ENCODE measurements at places on chromosomes 13 and 19.

DNA sequence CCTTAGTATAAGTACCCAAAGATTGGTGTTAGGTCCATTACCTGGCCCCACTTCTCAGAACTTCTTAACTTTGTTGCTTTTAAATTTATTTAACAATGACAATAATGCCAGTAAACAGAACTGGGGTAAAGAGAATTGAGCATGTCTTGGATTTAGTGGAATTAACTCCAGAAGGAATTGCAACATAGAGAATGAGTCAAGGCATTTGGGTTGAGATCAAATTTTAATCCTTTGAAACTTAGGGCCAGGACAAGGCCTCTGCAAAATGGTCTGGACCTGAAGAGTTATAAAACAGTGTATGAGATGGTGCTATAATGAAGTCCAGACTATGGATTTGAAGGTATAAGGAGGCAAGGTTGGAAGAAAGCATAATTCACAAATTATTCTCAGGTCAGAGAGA is 1030.4 kb downstream of the SLITRK5 start:
- DNase-seq, result no peak

- DNase-seq, result no peak
Observed at GRCh38 chr19:34734537-34735103, 577 bp downstream of the ZNF181 start.

- DNase-seq, result no peak
Observed at GRCh38 chr19:45117671-45118070, 24.7 kb downstream of the PPP1R37 start.

GRCh38 chr19:48873476-48874302 is 1.5 kb downstream of the PPP1R15A start:
- no peak for DNase-seq

DNA sequence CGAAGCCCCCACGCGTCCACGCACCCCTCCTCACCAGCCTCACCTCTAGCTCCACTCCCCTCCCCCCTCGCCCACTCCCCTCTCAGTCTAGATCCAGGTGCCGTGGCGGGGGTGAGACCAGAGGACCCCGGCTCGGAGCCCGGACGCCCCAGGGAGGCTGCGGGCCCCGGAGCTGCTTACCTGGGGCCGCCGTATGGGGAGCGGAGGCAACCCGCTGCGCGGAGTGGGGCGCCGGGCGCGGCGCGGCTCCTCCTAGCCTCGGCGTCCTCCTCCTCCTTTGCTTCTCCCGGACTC is 353 bp downstream of the ENOX1 start:
- DNase-seq, result no peak

- DNase-seq, result no peak
Observed at GRCh38 chr13:51249770-51250741, 27.9 kb downstream of the FAM124A start.

DNA sequence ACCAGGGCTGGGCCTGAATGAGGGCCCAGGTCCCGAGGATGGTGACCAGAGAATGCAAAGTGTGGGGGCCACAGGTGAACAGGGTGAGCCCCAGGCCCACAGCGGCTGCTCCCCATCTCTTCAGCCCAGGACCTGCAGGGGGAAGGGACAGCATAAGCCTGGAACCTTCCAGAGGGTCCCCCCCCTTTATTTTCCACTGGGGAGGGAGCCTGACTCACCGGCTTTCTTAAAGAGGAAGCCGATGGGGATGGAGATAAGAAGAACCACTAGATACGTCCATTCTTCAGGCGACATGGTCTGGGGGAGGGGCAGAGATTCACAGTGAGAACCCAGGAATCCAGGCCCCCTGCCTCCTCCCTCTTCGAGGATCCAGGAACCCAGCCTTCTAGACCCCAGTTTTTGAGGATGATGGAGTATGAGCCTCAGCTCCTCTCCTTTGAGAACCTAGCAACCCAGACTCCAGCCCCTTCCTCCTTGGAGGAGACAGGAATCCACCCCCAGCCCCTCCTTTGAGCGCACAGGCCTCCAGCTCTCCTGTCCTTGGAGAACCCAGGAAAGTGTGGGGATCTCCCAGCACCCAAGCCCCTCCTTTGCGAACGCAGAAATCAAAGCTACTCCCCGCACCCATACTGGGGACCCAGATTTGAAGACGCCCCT is 1.0 kb downstream of the MBOAT7 start:
- DNase-seq, result no peak

DNA sequence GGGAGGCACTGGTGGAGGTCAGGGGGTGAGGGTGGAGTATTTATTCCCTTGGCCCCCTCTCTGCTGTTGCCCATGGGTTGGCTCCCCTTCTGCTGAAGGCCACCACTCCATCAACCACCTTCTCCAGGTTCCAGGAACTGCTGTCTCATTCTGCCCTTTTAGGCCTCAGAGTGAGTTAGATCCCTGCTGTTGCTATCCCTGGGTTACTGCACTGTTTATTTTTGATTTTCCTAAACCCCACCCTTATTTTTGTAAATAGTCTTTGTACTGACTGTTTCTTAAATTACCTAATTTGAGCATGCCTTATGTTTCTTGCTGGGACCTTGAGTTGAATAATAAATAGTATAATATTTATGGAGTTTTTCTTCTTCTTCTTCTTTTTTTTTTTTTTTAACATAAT is 132.8 kb downstream of the RGCC start:
- DNase-seq, result no peak

GRCh38 chr13:25766991-25767390 is 284.8 kb downstream of the SHISA2 start:
- no peak for DNase-seq

DNA sequence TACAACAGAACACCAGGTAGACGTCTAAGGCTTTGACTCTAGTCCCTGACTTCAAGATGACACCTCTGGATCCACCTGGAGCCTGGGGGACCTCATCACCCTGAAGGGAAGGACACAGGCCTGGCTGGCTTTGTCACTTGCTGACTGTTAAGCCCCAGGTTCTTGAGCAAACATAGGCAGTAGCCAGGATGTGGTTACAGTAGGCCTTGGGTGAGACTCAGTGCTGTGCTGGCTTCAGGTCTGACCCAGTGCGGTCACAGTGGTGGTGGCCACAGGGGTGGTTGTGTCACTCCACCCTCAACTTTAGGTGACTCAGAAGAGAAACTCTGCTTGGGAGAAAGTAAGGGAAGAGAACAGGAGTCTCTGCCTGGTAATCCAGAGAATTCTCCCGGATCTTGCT is 497.8 kb downstream of the UQCRFS1 start:
- DNase-seq, result no peak

DNA sequence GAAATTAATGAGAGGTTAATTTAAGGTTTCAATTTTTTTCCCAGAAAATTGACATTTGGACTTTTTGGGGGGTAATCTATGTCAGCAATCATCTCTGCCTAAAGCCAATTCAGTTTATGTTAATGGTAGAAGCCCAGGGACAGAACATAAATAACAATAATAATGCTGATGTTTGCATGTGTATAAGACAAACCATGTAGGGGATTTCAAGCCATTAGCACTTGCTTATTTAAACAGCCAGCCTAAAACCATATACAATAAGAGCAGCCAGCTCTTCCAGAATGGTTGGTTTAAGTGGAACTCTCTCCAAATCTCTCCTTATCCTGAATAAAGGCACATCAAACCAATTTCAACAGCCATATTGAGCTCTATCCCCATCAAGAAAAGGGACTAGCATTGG is 7.0 kb upstream of the FOXO1 start:
- no peak for DNase-seq

- DNase-seq, result no peak
Observed at GRCh38 chr19:45560038-45560437, 24.6 kb downstream of the OPA3 start.

DNA sequence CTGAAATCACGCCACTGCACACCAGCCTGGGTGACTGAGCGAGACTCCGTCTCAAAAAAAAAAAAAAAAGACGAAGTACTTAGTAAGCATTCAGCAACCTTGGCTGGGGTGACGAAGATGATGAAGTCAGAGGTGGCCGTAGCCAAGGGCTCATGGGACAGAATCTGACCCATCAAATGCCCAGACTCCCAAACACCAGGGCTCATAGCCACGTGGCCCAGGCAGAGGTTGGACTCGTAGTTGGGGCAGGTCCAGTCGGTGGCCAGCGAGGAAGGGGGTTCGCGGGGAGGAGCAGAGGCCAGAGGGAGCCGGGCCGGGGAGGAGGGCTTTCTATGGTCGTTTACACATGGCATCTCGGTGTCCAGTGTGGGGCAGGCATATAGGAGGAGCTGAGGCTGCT is 52.1 kb upstream of the EHD2 start:
- no peak for DNase-seq

GRCh38 chr13:85698256-85698655 is 101.0 kb downstream of the SLITRK6 start:
- DNase-seq, result no peak

DNA sequence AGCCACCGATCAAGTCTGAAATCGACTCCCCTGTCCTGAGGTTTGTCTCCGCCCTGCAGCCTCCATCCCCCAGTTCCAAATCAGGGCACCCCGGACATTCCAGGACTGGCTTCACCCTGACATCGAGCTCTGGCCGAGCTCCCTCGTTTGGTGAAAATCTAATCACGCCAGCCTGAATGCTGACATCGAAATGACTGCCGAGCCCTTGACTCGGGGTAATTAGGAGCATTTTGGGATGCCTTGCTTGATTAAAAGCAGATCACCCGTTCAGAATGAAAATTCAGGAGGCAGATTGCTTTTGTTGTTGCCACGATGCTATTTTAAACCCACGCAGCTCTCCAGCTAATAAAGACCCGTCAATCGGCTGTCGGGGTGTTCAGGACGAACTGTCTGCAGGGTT is 34.3 kb downstream of the ZNRF4 start:
- DNase-seq, result no peak

GRCh38 chr19:56838024-56838908 is 2.3 kb downstream of the PEG3 start:
- DNase-seq, result peak; percentile 85

DNA sequence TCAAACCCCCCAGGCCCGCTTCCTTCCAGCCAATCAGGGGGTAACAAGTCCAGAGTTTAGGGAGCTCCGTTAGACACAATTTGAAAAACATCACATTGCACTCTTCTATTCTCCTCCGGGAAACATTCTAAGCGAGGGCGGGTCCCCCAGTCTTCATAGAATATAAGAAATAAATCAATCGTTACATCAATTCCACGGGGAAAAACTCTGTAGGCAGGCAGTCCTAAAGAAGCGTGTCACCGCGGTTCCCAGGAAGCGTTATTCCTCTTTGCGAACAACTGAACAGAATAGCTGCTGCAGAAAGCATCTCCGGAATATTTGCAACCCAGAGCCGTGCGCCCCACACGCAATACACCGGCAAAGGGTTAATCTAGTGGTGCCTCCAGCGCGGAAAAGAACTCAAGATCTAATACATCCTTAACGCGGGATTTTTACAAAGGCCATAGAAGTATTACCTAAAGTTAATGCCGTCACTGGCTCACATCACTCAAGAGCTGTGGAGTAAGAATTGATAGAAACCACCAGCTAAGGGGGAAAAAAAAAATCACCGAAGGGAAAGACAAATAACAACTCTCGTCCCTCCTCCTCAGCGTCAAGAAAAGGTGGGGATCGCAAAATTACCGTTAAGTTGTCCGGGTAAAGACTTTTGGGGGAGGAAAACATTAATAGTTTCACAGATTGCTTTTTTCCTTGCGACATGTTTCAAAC is 65.1 kb downstream of the KCNRG start:
- DNase-seq, result no peak

DNA sequence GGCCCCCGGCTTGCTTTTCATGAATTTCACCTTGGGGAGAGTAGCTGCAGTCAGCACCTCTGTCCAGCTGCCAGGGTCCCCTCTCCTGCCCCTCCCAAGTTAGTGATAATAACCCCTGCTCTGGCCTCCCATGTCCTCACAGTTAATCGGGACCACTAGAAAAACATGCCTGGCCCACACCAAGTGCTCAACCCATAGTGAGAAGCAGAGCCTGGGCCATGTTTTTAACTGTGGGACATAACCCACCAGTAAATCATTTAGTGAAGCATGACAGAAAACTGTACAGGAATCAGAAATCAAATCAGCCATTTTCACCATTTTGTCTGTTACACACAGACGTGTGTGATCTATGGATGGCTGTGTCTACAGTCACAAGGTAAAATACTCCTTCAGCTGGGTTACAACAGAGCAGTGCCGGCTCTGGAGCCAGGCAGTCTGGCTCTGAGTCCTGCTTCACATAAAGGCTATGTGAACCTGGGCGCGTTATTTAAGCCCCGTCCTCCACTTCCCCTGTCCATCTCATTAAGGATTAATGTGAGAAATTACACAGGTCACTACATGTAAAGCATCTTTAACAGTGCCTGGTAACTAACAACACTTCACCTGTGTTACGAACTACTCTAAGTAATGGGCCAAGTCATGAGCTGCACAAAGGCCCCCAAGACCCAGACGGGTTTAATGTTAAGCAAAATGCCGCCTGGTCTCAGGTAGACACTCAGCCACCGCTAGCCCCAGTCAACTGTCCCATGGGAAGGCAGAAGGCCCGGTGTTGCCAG is 7.6 kb upstream of the ECH1 start:
- no peak for DNase-seq

DNA sequence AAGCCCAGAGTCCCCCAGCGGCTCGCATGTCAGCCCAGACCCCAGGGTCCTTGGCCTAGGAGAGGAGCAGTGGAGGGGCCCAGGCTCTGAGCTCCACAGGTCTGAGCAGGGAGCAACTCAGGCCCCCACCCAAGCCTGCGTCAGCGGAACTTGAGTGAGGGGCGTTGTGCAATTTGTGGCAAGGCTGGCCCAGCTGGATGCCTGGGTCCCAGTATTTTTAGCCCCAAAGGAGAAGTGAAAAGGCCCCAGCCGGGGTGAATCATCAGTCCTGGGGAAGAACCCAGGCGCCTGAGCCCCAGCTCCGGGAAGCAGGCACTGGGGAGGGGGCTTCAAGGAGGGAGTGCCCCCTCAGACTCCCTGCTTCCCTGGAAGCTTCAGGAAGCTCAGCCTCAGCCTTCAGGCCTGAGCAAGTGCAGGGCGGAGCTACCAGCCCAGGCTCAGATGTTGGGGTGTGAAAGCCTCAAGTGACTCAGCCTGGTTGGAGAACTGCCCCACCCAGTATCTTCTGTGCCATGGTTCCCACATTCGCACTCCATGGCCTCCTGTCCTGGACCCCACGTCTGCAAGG is 7.2 kb downstream of the MED29 start:
- DNase-seq, result no peak

GRCh38 chr19:19185853-19186740 is 5.9 kb downstream of the BORCS8 start:
- DNase-seq, result no peak

DNA sequence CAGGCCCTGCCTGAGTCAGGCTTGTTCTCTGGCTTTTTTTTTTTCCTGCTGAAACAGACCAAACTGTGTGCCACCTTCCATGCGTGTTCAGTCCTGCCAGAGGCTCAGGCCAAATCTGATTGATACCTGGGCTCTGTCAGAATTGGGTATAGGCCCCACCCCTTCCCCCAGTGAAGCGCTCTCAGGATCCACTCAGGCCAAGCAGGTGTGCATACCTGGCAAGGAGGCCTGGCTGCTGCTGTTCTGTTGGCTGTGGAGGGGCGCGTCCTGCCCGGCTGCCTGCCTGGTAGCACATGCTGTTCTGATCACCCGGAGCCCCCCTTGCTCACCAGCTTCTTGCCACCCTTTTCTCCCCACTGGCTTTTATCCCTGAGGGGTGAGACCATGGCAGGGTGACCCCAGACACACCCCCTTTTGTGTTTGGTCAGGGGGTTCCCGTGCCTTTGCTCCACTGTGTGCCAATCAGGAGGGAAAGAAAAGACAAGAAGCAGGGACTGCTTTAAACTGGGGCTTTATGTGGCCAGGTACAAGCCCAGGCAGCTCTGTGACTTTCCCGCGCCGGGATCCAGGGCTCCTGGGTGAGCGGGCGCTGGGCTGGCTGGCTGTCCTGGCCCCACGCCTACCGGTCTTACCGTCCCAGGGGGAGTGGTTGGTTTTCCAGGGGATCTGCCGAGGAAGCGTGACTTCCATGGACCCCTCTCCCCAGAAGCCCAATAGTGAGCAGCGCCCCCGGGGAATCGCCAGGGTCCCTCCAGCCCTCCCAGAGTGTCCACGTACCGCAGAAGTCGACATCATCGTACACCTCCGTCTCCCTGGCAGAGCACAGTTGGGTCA is 12.7 kb downstream of the PRAM1 start:
- no peak for DNase-seq
